ENCODE measurements at places on chromosomes 4 and X. TPM values are rescaled to one million over a fixed set of nuclear protein-coding genes. Genes with fewer than 3 reads are reported as not detected.
A peak's percentile ranks its signal among the peaks of the same experiment; 100 is the strongest.

DNA sequence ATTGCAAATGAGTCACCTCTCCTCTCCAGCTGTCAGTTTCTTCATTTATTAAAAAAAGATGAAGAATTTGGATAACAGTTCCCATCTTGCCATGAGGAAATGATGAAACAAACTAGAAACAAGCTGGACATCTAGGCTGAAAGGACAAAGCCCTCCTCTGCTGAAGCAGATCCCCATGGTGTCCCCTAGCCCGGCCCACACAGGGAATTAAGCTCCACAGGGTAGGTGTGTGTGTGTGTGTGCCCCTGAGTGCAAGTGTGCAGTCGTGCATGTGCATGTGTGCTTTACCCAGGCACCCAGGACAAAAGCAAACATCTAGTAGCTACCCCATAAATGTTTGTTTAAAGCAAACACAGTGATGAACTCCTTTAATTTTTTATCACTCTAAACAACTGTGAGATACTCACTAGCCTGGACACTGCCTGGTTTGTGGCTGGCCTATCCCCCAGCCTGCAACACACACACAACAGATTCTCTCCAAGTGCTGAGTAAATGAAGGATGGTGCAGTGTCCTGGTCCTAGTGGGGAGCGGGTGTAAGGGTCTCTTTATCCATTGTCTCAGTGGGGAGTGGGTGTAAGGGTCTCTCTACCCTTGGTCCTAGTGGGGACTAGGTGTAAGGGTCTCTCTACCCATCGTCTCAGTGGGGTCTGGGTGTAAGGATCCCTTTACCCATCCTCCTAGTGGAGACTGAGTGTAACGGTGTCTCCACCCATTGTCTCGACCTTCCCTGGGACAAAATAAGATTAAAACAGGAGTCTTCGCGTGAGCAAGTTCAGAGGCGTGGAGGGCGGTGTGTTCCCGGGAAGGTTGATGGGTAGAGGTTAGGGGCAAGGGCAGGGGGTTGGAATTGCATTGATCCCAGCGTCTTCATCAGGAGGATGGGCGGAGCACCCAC, 688 bp upstream of the EVC start:
- DNase-seq = peak; percentile 74

The IDUA gene
- total RNA-seq = 21.7 TPM

The EREG gene
- not detected for total RNA-seq

DNA sequence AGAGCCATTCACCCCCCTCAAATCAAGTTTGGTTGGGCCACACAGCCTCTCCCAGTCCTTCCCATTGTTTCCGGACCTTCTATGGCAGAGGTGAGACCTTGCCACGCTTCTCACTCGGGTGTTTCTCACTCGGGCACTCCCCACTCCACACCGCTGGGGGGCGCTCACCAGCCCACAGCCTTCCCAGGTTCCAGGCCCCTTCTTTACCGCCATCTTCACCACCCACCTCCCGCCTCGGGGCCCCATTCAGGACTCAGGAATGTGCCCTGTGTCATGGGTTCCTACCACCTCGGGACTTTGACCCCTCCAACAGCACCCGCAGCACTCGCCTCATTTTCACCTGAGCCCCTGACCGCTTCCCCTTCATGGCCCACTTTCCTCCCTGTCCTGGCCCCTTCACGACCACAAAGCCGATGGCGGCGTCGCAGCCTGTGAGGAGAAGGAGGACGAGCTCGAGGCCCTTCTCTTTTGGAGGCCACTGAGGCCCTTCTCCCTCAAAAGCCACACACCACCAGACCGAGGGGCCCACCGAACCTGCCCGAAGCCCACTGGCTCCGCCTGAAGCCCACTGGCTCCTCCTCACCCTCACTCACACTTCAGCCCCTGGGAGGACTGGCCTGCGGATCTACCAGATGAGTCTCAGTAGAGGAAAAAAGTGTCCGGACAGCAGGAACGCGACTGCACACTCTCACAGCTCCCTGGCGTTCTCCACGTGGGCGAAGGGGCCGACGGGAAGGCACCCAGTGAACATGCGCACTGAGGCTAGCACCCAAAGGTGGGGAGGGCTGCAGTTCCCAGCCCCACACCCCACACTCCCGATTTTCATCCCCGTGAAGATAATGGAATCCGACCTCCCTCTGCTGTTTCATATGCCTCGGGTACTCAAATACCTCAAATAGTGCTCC, at the start of gene PAGE1:
PAGE1 (minus strand) TSS at position 709 of the 905 bp plus-strand sequence. CDS start 1,214 bp downstream, outside the sequence.
- no peak for DNase-seq

GRCh38 chr4:39626261-39626660, 12.4 kb downstream of the SMIM14 start:
- no peak for DNase-seq

The GYPA gene
- not detected for total RNA-seq

- DNase-seq = no peak
Measured at GRCh38 chrX:127038065-127038464, 218.5 kb downstream of the PRR32 start.

GRCh38 chr4:125353131-125353530, 38.4 kb downstream of the FAT4 start:
- DNase-seq = no peak

- DNase-seq = peak; percentile 41
Measured at GRCh38 chr4:98577956-98578355, 80.5 kb downstream of the TSPAN5 start.

GRCh38 chrX:97366237-97366636, 482.5 kb downstream of the RPA4 start:
- no peak for DNase-seq

GRCh38 chr4:130288576-130288975, 1192.6 kb downstream of the C4orf33 start:
- no peak for DNase-seq

The SPANXN2 gene
- not detected for total RNA-seq

DNA sequence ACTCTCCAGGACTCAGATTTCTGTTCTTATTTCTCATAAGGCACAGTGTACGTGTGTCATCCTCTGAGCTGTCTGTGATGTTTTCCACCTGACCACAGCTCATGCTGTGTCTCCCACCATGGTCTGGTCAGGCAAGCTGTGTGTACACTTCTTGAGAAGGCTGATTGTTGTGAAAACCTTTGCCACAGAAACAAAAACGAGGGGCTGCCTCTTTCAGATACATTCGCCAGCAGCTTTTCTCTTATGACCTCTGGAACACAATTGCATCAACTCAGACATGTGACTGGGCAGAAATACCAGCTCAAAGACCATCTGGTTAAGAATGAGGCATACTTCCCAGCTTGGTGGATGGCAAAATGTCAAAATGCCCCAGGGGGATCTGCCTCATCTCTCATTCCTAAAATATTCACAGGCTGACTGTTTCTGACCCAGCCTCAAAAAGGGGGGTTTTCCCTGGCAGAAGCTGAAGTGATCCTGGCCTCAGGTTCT, 46.1 kb downstream of the PGRMC2 start:
- peak; percentile 97 for DNase-seq

The RIBC1 gene
- total RNA-seq = 1.6 TPM

GRCh38 chr4:159012381-159012780, 90.5 kb upstream of the RAPGEF2 start:
- DNase-seq = peak; percentile 51

DNA sequence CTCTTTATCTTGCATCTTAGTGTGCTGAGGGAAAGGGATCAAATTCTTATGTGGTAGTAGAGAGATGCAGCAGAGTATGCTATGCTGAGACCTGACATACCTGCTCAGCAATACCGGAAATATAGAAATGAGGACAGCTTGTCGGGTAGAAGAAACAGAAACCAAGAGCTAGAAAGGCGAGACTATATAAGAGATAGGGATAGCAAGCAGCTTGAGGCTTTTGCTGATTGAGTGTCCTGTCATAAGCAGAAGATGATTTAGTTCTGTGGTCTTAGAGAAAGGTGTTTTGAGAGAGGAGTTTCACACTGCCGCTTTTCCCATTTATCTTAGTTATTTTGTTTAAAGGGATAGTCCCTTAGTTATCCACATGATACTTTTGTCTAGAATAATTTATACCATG, 31.7 kb downstream of the USP9X start:
- DNase-seq = peak; percentile 4

The UCP1 gene
- not detected for total RNA-seq

The CCDC120 gene
- total RNA-seq = 1.2 TPM

GRCh38 chr4:184475096-184475461, 729 bp upstream of the IRF2 start:
- peak; percentile 66 for DNase-seq

The MAB21L2 gene
- not detected for total RNA-seq

GRCh38 chr4:26952891-26953290, 92.2 kb downstream of the STIM2 start:
- no peak for DNase-seq

Measured in fibroblast of the aortic adventitia (primary cell).